ENCODE measurements at places on chromosomes 6 and 20.

GRCh38 chr6:141624301-141624700, 508.4 kb upstream of the GJE1 start:
- DNase-seq = no peak

DNA sequence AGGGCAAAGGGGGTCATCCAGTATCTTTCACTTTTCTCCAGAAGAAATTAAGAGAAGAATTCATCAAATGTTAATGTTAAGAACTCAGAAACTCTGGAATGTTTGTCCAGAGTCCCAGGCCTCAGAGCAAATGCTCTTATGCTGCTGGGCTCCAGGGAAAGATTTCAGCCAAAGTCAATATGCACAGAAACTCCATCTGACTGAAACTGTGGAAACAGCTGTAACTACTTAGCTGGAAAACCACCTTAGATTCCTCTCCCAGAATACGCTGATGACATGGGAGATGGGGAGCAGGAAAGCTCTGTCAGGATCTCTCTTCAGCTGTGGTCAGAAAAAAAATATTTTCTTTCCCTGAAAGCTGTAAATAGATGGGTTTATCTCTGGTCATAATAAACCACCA, 559.6 kb downstream of the RFPL4B start:
- DNase-seq = no peak

- DNase-seq = no peak
Measured at GRCh38 chr6:92977018-92977417, 442.3 kb downstream of the EPHA7 start.

DNA sequence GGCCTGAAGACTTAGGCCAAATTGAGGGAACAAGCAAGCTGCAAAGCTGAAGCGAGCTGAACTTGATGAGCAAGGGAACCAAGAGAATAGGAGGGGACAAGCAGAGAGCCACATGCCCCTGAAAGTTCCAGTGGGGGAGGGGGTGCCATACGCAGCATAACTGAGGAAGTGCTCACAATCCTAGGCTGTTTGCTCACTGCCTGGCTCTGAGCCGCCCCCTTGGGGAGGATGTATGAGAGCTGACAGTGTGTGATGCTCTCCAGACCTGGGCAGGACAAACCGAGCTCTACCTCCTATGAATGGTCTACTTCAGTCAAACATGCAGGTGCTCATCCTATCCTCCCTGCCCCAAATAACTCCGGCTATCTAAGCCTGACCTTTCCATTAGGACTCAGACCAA, 52.1 kb downstream of the FAXC start:
- DNase-seq = no peak

DNA sequence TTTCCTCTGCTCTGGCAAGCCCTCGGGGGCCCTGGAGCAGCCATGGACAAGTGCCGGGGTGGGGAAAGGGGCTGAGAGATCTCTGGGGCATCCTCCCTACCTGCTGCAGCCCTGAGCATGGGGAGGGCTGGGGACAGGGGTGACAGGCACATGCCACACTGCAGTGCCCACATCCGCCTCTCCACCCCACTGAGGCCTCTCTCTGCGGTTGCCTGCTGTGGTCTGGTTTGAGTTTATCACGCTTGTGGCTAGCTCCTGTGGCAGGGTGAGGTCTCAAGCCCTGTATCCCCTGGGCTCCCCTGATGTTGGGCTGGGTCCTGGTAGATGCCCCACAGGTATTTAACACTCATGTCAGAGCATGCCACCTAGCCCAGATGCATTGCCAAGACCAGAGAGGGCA, 52.9 kb upstream of the MLN start:
- DNase-seq = peak; percentile 61

DNA sequence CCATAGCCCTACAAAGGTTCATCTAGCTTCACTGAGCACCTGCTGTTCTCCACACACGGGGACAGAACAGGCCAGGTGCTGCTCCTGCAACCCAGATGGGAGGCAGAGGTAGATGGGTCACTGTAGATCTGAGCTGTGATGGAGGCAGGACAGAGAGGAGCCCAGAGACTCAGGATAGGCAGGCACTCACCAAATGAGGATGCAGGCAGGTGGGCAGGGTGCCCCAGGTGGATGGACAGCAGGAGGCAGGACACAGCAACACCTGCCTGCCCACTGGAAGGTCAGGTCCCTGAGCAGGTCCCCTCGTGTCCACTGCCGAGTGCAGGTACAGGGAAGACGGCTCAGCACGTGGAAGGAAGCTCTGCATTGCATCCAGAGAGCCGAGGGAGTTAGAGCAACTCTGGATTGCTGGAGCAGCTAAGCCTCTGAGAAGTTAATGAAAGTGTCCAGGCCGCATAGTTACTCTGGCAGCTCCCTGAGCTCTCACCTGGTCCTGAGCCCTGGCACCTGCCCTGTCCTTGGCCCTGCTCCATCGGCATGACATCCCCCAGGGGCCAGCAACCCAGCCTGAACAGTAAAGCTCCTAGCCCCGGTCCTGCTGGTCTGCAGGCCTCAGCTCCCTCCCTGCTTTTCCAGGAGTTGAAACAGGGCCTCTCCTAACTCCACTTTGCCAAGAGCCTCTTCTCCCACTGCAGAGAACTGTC, 4.9 kb upstream of the YTHDF1 start:
- no peak for DNase-seq

- no peak for DNase-seq
Measured at GRCh38 chr6:63224179-63224578, 12.9 kb downstream of the FKBP1C start.

GRCh38 chr6:168528474-168529095, 87.6 kb downstream of the SMOC2 start:
- no peak for DNase-seq

DNA sequence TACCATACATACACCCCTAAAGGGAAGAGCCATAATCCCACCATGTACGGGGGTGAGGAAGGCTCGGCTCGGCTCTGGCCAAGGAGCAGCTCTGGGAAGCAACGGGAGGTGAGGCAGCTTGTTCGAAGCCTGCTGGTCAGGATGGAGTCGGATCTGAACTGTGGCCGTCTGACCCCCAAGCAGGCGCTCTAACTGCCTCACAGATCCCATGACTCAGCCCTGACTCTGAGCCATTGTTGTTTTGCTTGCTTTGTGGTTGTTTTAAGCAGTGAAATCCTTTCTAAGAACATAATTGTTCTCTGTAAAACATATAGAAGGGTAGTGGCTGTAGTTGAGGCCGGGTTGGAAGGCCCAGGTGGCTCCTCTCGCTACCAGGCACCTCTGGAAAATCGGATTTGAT, 10.9 kb downstream of the C6orf132 start:
- no peak for DNase-seq

GRCh38 chr20:32680544-32681174, 6.9 kb upstream of the C20orf203 start:
- no peak for DNase-seq

DNA sequence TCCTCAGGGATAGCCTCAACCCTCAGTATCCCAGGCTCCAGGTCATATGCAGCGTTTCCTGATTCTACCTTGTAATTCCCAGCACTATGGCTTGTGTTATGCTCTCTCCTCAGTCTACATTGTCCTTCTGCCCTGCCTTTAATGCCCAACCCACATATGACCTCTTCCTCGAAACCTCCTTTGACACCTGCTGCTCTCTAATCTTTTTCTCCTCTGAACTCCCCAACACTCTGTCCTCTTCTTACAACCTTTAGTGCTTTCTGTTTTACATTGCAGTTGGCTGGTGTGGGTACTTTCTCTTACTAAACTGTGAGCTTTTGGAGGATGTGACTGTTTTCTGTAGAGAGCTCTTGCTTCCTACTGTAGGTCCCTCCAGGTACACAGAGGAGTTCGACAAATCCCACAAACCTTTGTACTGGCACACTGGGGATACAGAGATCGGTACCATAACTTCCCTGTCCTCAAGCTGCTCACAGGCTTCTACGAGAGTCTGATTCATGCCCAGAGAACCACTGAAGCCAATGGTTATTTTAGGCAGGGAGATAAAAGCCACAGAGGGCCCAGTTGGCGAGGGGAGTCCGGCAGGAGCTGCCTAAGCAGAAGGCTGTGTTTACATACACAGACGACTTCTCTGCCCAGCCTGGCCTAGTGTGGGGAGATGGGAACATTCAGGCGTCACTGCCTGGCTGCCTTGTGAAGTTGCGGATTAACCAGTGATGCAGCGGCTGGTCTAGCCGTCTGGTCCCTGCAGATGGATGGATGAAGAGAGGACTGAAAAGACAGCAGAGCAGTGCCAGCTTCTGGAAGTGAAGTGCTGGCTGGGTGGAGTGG, 8.4 kb upstream of the EPB41L1 start:
- DNase-seq = no peak

- DNase-seq = no peak
Measured at GRCh38 chr6:53493635-53494025, 51.3 kb downstream of the GCLC start.

DNA sequence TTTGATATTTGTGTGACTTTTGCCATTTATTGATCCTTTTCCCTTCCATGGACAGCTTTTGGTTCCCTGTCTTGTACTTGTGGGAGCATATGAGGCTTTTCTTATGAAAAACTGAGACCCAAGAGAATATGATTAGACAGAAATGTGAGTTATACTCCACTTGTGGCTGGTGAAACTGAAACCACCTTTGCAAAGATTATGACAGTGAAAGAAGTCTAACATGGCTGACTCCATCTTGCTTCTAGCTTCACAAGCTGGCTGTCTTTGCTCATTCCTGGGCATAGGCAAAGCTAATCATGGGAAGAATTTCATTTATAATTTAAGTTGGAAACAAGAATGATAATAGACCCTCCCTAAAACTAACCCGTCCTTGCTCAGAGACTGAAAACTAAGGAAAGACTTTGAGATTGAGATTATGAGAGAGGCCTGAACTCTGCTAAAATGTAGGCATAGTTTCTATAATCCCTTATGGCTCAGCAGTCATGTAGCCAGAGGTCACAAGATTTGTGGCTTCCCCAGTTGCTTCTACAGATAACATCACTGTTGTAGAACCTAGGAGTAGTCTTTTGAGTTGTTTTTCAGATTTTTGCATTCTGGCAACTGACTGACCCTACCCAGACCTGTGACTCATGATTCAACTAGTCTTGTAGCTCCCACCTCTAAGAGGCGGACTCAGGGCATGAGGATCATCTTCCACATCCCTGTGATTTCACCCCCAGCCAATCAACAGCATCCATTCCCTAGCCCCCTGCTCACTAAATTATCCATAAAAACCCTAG, 50.9 kb upstream of the CD2AP start:
- DNase-seq = no peak

GRCh38 chr6:77074037-77074713, 389.1 kb downstream of the HTR1B start:
- DNase-seq = no peak

DNA sequence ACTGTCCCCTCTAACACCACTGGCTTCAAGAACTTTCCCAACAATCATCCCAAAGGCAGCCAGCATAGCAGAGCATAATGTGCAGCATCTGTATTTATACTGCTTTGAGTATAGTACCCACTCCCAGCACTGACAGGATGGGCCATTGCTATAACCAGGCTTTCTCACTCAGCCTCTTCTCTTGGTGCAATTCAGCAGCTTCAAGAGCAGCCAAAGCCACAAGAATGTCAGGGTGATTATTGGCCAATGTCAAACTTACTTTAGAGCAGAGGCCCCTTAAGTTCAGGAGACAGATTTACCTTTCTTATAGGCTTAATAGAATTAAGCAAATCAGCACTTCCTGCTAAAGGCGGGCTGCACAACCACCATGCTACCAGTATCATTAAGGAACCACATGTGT, 232.4 kb upstream of the RSPO3 start:
- no peak for DNase-seq

- DNase-seq = no peak
Measured at GRCh38 chr20:13683833-13684232, 45.1 kb upstream of the TASP1 start.

DNA sequence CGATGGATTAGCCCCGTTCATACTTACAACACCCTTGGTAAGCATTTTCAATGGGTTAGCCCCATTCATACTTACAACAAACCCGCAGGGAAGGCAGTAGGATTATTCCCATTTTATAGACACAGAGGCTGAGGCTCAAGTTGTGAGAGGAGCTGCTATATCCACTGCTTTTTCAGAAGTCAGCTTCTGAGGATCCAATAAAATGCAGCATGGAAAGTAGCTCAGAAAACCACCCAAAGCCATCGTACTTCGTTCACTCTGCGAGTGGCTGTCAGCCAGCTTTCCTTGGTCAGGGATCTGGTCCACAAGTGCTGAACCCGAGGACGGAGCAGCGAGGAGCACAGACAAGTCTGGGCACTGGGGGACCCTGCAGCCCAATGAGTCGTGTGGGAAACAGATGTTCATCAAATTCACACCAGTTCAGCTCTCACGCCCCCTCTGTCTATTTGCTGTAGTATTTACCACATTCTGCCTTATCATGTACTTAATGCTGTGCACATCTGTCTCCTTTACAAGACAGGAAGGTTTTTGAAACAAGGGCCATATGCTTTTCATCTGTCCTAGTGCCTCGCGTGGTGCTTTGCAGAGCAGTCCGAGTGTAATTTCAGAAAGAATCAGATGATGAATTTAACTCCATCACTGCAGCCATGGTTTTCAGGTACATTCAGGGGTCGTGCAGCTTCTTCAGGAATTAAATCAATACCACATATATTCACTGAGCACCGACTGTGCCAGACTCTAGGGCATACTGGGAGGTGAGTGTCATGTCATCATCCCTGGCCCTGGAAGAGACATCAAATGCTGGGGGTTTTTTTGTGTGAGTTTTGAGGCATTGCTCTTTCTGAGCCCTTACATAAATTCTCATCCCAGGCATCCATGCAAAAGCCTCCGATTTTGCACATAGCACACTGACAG, 256.9 kb downstream of the CDH26 start:
- DNase-seq = no peak

- peak; percentile 42 for DNase-seq
Measured at GRCh38 chr6:16769131-16769985, 8.1 kb upstream of the ATXN1 start.

- no peak for DNase-seq
Measured at GRCh38 chr6:146871611-146872425, 273.0 kb downstream of the ADGB start.

- DNase-seq = no peak
Measured at GRCh38 chr6:6629402-6629801, 40.9 kb downstream of the LY86 start.

- DNase-seq = no peak
Measured at GRCh38 chr20:43459022-43459942, 1.6 kb downstream of the SRSF6 start.

- DNase-seq = no peak
Measured at GRCh38 chr6:131532580-131533039, 40.4 kb upstream of the ARG1 start.

GRCh38 chr6:3749977-3750316, 1.6 kb downstream of the PXDC1 start:
- no peak for DNase-seq

GRCh38 chr6:167925026-167925425, 72.4 kb upstream of the KIF25 start:
- DNase-seq = no peak

DNA sequence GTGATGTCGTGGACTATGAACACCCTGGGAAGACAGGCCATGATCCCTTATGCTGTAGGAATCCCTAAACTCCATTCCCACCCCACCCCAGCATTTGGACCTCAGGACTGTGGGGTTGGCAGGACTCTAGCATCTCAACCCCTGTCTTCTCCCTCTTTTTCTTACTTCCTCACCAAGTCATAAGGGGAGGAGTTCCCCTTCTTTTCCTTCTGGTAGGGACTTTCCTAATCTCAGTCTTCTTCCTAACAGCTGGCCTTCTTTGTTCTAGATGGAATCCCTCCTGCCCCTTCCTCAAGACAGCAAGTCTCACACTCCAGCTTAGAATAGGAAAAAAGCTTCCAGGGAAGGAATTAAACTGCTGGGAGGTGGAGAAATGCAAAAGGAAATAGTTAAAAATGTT, 2.3 kb upstream of the SIRPB2 start:
- no peak for DNase-seq

- DNase-seq = no peak
Measured at GRCh38 chr6:17591287-17591686, 8.8 kb upstream of the FAM8A1 start.
